ENCODE measurements at places on chromosomes 5 and 9.

DNA sequence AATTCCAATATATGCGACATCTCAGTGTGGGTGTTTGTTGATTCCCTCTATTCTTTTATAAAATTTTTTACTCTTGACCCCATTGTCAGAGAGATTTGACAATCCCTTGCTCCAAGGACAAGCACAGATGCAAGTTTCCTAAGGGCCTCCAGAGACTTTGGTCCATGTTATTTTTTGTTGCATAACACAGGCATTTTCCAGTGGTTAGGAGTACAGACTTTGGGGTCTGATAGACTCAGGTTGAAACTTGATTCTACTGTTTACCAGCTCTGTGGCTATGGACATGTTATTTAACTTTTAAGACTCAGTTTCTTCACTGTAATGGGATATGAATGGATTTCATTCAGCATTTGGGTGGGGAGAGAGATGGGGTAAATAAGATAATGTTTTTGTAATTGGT lies 361.3 kb downstream of the ENC1 start:
- DNase-seq, result no peak

- no peak for DNase-seq
Measured at GRCh38 chr5:60403343-60404006, 296.5 kb downstream of the DEPDC1B start.

- DNase-seq, result no peak
Measured at GRCh38 chr9:136605988-136606660, 56.6 kb upstream of the EGFL7 start.

DNA sequence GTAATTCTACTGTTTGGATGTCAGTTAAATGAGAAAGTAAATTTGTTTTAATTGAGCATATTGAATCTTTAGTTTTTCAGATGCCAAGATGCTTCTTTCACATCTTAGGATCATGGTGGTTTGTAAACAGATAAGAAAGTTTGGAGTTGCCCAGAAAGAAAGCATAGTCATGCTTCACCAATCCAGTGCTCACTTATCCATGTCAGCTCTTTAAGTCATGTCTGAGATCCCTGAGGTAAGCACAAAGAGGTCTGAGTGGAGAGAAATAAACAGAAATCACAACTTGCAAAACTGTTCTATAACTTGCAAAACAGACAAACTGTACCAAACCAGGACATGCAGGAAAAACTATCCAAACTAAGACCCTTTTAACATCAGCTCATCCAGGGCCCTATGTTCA lies 87.7 kb downstream of the OSTF1 start:
- DNase-seq, result no peak

- peak; percentile 15 for DNase-seq
Measured at GRCh38 chr5:116572350-116573278, 2.0 kb downstream of the SEMA6A start.

All from fibroblast of skin of back (primary cell).